ENCODE measurements at places on chromosomes 5 and 9.

GRCh38 chr9:128026255-128026772 lies 40.8 kb downstream of the NAIF1 start:
- no peak for DNase-seq

DNA sequence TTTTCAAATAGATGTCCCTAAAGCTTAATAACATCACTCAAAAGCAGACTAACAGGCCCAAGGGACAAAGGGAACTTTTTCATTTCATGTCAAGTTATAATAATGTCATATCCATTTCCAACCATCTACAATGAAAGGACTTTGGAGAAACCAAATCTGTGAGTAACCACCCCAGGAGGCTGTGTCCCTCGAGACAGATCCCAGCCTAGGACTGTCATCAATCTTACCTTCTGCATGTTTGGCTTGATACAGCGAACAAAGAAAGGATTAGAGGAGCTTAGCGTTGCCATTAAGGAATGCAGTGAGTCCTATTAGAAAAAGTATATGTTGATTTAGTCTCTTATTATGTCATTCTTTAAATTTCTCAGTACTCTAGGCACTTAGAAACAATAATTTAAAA lies 137.8 kb upstream of the RETREG1 start:
- DNase-seq, result no peak

- DNase-seq, result no peak
Observed at GRCh38 chr5:154086146-154086545, 47.4 kb downstream of the MFAP3 start.

- no peak for DNase-seq
Observed at GRCh38 chr5:139849942-139850341, 54.3 kb downstream of the PSD2 start.

GRCh38 chr9:83435301-83435700 lies 102.9 kb downstream of the FRMD3 start:
- DNase-seq, result peak; percentile 67
